Cardiac muscle cell (in vitro differentiated cells and primary cell): ENCODE measurements at places on chromosomes 12 and 14.

DNA sequence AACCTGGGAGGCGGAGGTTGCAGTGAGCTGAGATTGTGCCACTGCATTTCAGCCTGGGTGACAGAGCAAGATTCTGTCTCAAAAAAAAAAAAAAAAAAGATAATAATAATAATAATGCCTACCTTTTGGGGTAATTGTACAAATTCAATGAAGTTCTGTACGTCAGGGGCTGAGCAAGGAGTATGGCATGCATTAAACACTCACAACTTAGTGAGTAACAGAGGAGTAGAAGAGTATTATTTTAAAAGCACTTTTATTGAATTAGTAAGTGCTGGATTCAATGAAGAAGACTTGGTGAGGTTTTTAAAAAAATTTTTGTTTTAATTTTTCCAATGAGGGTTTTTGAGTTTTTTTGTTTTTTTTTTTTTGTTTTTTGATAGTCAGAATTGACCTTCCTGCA, 783.6 kb upstream of the TBX3 start:
- DNase-seq: no peak

- DNase-seq: peak; percentile 25
Observed at GRCh38 chr14:23569443-23570151, 2.0 kb upstream of the AP1G2 start.

GRCh38 chr14:53273671-53274072, 120.5 kb upstream of the DDHD1 start:
- no peak for DNase-seq

DNA sequence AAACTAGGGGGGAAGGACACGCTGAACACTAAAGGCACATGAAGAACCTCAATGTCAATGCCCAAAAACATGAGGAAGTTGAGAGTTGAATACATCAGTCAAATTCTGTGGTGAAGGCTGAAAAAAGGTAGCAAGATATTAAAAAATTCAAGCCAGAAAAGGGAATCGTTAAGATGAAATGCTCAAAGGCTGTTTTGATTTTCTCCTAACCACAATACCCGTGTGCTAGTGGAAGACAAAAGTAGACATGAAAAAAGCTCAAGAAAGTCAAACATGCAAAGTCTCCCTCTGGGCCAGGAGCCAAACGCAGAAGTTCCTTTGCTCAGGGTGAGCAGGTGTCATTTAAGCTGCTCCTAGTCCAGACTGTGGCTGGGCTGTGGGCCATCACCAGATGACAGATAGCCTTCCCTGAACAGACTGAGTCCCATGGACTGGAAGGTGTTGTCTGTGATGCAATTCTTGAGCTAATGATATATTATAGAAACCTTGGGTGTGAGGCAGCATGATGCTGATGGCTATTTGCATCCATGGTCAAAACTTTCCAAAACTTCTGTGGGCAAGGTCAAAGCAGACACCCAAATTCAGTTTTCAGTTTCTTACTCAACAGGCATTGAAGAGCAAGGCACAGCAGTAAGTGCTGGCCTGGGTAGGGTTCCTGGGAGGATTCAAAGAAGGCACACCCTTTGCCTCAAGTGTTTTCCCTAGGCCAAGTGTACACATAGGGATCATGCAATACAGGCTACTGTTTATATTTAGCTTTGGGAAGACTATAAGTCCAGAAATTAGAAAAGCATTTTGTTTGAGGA, 81.6 kb downstream of the MYRFL start:
- DNase-seq: no peak

DNA sequence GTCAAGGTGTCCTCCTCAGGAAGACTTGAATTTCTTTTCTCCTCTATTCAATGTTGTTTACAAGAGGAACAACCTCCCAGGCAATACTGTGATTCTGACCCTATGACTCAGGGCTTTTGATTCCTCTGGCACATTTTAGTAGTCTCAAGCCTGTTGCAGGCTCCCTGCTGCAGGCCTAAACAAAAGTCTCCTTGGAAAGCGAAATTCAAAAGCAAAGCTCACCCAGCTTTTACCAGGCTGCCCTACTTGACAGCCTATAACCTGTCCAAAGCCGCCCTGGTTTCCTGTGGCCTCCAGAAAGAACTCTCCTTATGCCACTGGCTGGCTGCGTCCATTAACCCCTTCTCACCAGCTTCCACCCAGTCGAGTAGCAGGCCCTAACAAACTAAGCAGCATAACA, 11.6 kb downstream of the FGD6 start:
- peak; percentile 32 for DNase-seq

- DNase-seq: no peak
Observed at GRCh38 chr14:51999084-51999483, 9.7 kb downstream of the RTRAF start.

DNA sequence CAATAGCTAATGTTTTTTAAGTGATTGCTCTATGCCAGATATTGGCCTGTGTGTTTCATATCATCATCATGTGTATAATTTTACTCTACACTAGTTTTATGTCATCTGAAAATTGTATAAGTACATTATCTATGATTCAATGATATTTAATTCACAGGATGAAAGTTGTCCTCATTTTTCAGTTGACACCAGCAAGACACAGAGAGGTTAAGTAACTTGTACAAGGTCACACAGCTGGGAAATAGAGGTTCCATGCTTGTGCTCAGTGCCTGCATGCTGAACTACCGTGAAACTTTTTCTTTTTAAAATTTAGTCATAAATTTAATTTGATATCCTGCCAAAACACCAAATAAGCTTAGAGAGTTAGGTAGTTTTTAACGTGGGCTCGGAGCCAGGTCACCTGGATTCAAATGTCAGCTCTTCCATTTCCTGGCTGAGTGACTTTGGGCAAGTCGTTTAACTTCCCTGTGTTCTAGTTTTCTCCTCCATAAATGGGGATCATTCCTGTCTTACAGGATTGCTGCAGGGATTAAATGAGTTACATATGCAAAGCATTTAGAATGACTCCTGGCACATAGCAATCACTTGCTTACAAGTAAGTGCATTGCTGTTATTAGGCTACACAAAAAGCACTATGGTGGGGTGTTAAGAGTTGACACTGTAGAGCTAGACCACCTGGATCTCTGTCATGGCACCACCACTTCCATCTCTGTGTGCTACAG, 183.9 kb downstream of the ETV6 start:
- no peak for DNase-seq

GRCh38 chr12:68962877-68963855, 30.2 kb upstream of the CPM start:
- no peak for DNase-seq

- DNase-seq: peak; percentile 83
Observed at GRCh38 chr12:79690638-79691510, at the start of gene PAWR. TSS of gene PAWR (minus strand) at chr12:79690964. CDS start at chr12:79690244, 720 bp downstream.

DNA sequence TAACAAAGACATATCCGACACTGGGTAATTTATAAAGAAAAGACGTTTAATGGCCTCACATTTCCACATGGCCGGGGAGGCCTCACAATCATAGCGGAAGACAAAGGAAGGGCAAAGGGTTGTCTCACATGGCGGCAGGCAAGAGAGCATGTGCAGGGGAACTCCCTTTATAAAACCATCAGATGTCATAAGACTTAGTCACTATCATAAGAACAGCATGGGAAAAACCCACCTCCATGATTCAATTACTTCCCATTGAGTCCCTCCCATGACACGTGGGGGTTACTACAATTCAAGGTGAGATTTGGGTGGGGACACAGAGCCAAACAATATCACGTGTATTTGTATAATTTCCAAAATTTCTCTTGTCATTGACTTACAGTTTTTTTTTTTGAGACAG, 5.5 kb upstream of the LMNTD1 start:
- no peak for DNase-seq

- no peak for DNase-seq
Observed at GRCh38 chr12:58988643-58989344, 68.5 kb upstream of the LRIG3 start.

DNA sequence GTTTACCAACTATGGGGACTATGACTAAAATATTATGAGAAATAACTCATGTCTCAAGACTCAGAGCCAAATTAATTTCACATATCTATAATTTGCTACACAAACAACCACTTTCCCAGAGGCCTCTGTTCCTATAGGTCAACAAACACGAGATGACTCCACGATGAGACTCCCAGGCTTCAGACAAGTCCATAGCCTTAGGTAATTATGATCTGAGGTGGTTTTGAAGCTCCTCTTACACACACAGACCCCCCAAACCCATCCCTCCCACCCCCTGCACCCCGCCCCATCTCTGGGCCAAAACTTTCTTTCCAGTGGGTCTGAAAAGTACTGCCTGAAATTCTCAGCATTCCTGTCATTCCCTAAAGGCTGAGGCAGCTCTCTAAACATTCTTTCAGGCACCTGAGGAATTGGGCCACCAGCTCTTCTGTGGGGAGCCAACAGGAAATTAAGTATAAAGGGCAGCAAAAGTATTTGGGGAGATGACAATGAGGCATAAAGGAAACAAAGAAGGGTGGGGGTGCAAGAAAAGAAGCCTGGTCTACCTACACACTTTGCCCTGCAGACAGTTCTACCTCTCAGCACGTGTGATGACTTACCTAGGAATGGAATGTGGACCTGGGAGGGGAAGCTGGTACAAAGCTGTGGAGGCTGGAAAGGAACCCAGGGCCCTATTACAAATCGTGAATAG, 143.6 kb downstream of the PAWR start:
- DNase-seq: peak; percentile 46

DNA sequence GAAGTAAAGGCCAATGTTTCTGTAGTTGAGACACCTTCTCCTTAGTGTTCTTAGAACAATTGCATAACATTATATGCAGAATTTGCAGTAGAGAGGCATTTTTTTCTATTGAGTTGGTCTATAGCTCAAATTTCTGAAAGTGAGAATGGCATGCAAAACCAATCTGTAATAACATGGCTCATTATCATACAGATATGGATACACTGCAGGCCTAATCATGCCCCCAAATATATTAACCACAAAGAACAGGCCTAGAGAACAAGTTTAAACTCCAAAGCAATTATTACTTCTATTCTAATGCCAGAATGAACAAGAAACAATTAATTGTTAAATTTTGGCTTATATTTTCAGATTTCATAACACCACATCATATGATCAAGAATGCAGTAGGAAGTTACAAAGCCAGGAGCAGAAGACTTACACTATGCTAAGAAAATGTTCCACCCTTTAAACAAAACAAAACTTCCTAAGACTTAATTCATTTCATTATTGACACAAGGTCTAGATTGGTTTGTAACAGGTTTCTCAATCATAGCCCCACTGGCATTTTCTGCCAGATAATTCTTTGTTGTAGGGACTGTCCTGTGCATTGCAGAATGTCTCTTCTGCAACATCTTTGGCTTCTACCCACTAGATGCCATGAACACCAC, 26.9 kb downstream of the TMTC1 start:
- DNase-seq: no peak

GRCh38 chr14:89618811-89619551, 201.9 kb upstream of the FOXN3 start:
- DNase-seq: peak; percentile 79

GRCh38 chr12:51528852-51529650, 62.0 kb upstream of the SCN8A start:
- DNase-seq: no peak

GRCh38 chr14:70468731-70469130, 16.8 kb downstream of the ADAM21 start:
- no peak for DNase-seq

- peak; percentile 3 for DNase-seq
Observed at GRCh38 chr12:61993734-61994345, 266.4 kb upstream of the USP15 start.
